ENCODE measurements at places on chromosomes 4 and X. TPM values are rescaled to one million over a fixed set of nuclear protein-coding genes. Genes with fewer than 3 reads are reported as not detected.

CXorf65 gene
- total RNA-seq, result not detected

ANXA10 gene
- not detected for total RNA-seq

WDR19 gene
- total RNA-seq, result 8.4 TPM

XPNPEP2 gene
- 0.73 TPM for total RNA-seq

MXRA5 gene
- 1.3 TPM for total RNA-seq

RAB40AL gene
- total RNA-seq, result not detected

HOPX gene
- 23.7 TPM for total RNA-seq

USP53 gene
- 34.7 TPM for total RNA-seq

SPON2 gene
- total RNA-seq, result 15.6 TPM

CCKAR gene
- total RNA-seq, result not detected

GPR173 gene
- 0.67 TPM for total RNA-seq

DRD5 gene
- not detected for total RNA-seq

XAGE2 gene
- total RNA-seq, result not detected

ADAMTS3 gene
- total RNA-seq, result 0.27 TPM

SHOX gene
- not detected for total RNA-seq

AFP gene
- total RNA-seq, result not detected

SYP gene
- 1.6 TPM for total RNA-seq

TLR2 gene
- 3.5 TPM for total RNA-seq

C1QTNF7 gene
- 1.9 TPM for total RNA-seq

VCX3B gene
- total RNA-seq, result not detected

DSPP gene
- total RNA-seq, result not detected

VSIG4 gene
- 56.6 TPM for total RNA-seq

GAGE12F gene
- not detected for total RNA-seq

CCDC158 gene
- 0.22 TPM for total RNA-seq

RTL5 gene
- 2.4 TPM for total RNA-seq

EVC2 gene
- 1.6 TPM for total RNA-seq

GPR78 gene
- total RNA-seq, result not detected

SLC6A14 gene
- not detected for total RNA-seq

BMX gene
- total RNA-seq, result 1.8 TPM

TLR10 gene
- not detected for total RNA-seq

MAOB gene
- 133 TPM for total RNA-seq

PAGE2B gene
- total RNA-seq, result not detected

MAP9 gene
- 5.3 TPM for total RNA-seq

BBS12 gene
- 4.9 TPM for total RNA-seq

SPP1 gene
- 5.6 TPM for total RNA-seq

PNMA6A gene
- total RNA-seq, result 3.0 TPM

ADH1B gene
- total RNA-seq, result 157 TPM

PLXNB3 gene
- 1.5 TPM for total RNA-seq

MTNR1A gene
- not detected for total RNA-seq

CCNB3 gene
- 0.11 TPM for total RNA-seq

FAM53A gene
- 1.0 TPM for total RNA-seq

RHOXF2 gene
- total RNA-seq, result not detected

HSFX1 gene
- total RNA-seq, result 1.9 TPM

CD38 gene
- total RNA-seq, result 2.5 TPM

TBC1D19 gene
- total RNA-seq, result 7.7 TPM

LRAT gene
- total RNA-seq, result not detected

FRG2 gene
- not detected for total RNA-seq

RTL9 gene
- 0.35 TPM for total RNA-seq

CFAP99 gene
- not detected for total RNA-seq

NUDT11 gene
- not detected for total RNA-seq

KLHL4 gene
- total RNA-seq, result 1.0 TPM

MGAT4D gene
- total RNA-seq, result not detected

KLB gene
- 0.13 TPM for total RNA-seq

CLCN3 gene
- 62.0 TPM for total RNA-seq

CENPVL1 gene
- total RNA-seq, result not detected

TMEM47 gene
- total RNA-seq, result 31.5 TPM

PHKA1 gene
- total RNA-seq, result 16.8 TPM

TEX13C gene
- total RNA-seq, result not detected

ANXA5 gene
- 105 TPM for total RNA-seq

All from Right ventricle myocardium superior (tissue), 1 donor.